Urothelium cell line (cell line): ENCODE measurements at places on chromosomes 6 and 20.

DNA sequence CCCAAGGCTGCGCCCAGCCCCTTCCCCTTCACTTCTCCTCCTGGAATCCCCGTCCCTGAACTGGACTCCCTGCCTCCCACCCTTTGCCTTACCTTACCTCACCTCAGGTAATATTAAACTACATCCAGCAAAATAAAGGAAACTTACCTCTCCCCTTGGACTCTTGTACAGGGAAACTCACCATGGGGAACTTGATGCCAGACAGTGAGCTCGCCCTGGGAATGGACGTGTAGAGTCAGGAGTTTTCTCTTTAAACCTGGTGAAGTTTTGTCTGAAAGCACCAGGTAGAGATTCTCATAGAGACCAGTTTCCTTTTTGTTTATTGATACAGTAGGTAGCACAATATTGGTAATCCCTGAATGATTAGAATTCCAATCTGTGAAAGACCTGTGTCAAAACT is 544 bp upstream of the HLA-C start:
- peak; percentile 10 for DNase-seq

GRCh38 chr20:18639501-18639979 is 51.7 kb downstream of the DTD1 start:
- DNase-seq, result no peak

GRCh38 chr6:102660303-102660702 is 1266.8 kb downstream of the GRIK2 start:
- DNase-seq, result no peak

DNA sequence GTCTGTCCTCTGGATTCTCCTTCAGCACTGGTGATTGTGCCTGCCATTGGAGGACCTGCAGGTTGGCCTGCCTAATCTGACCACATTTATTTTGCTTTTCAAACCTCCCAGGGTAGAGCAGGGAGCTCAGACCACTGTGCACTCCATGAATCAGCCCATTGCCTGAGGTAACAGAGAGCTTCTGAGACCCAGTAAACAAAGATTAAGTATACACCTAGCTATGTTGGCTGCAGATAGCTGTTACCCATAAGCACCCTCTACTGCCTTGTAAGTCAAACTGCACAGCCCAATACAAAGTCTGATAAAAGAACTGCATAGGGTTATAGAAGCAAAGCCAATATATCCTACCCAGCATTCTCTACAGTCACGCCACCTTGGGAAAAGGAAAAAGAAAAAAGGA is 338.7 kb downstream of the HTR1B start:
- no peak for DNase-seq

GRCh38 chr6:64988148-64988547 is 718.9 kb downstream of the EYS start:
- no peak for DNase-seq

- no peak for DNase-seq
Measured at GRCh38 chr6:168996356-168996625, 257.4 kb downstream of the THBS2 start.

- no peak for DNase-seq
Measured at GRCh38 chr20:62481425-62482145, 5.8 kb upstream of the GATA5 start.

GRCh38 chr6:17268114-17268513 is 13.0 kb upstream of the RBM24 start:
- peak; percentile 31 for DNase-seq

- DNase-seq, result no peak
Measured at GRCh38 chr20:31988430-31989015, 20.6 kb downstream of the XKR7 start.
